Renal cortical epithelial cell (primary cell): ENCODE measurements at places on chromosomes 5 and 9.

- DNase-seq: peak; percentile 9
These were observed 51.2 kb downstream of the MEF2C start for GRCh38 chr5:88831816-88832215.

GRCh38 chr5:175813943-175814630 lies 57.3 kb upstream of the CPLX2 start:
- DNase-seq: no peak

DNA sequence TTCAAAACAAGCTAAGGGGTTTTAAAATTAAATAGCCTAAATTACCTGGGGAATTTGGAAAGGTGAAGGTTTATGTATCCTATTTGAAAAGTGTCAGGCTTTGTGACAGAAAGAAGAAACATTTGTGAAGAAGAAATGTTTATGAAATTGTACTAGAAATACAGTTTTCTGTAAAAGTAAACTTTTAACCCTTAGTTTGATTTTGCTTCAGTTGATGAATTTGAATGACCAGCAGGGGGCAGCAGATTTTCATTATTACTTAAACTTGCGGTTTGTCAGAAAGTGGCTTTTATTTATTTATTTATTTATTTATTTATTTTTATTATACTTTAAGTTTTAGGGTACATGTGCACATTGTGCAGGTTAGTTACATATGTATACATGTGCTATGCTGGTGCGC lies 58.1 kb downstream of the NNT start:
- peak; percentile 21 for DNase-seq

DNA sequence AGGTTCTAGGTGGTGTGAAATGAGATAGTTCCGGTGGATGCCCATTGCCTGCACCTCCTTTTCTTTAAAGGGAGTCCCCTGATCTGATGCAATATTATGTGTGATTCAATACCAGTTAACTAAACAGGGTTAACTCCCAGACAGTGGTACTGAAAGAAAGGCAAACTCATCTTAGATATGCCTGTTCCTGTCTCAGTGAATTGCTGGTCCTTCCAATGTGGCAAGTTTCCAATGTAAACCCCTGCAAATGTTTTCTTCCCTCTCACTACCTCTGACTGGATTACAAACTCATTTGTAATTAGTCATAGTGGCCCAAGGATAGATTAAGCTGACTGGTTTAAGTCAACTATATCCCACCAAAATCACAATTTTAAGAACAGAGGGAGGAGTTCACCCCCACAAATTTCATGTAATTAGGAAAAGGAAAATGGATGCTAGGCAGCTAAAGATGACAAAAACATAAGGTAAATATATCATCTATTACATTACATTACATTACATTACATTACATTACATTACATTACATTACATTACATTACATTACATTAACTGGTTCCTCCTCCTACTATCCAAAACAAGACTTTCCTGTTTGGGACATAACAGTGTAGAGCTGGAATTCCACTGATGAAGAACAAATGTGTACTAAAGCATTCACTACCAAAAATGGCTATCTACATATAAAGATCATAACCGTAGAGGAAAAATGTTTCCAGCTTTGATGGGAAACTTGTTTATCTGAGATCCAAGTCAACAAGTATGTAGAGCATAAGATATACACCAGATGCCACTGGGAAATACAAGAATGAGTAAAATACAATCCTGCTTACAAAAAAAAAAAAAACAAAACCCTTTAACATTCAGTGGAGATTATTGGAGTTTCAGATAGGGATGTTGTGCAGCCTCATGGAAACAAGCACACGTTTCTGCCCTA lies 121.5 kb upstream of the SNX2 start:
- peak; percentile 73 for DNase-seq

DNA sequence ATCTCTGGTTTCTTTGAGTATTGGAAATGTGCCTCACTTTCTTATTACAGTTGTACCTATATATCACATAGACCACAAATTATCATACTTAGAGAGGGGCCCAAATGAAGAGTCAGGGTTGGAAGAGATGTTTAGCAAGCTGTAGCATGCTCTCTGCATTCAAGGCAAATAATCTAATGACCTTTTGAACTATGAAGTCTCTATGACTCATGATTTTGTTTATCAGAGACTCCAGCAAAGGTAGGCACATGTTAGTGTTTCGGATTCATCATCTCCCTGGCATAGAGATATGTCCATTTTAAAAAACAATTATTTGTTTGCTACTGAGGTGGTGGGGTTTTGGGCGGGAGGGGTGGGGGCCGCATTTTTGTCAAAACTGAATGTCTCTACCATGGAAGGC lies 2000.1 kb downstream of the EFNA5 start:
- no peak for DNase-seq

DNA sequence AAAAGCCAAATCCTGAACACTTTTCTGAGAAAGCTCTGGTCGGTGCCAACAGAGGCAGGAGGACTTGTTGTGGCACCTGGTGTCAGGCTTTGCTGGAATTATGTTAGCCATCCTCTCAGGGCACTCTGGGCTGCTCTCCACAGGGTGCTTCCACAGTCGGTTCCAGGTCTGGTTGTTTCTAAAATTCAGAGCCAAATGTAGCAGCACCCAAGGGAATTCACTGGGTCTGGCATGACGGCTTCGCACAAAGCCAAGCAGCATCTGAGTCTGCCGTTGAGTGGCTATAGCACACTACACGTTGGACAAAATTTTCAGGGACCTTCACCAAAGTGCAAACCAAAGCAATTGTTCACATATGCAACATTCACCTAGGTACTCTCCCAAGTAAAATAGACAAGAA lies 110.2 kb downstream of the PJA2 start:
- no peak for DNase-seq

DNA sequence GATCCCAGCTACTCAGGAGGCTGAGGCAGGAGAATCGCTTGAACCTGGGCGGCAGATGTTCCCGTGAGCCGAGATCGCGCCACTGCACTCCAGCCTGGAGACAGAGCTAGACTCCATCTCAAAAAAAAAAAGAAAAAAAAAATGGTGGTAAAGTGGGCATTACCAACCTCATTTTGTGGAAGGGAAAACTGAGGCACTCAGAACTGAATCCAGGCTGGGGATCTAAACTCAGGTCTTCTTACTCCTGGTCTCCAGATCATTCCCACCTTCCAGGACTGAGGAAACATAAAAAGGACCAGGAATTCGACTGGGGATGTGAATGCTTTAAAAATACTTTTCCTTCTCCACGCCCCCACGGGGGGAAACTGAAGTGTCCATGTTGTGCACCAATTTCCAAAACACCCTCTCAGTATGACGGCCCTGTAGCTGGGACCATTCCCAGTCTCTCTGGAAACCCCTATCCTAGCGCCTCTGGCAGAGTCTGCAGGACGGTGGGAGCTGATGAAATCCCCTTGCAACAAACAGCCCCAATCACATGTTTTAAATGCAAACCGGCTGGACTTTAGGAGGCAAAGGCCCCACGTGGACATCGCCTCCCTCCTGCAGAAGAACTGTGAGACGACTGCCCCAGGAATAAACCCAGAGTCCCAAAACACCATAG lies 8.9 kb upstream of the AKNA start:
- no peak for DNase-seq

GRCh38 chr5:112647428-112647827 lies 90.3 kb upstream of the APC start:
- DNase-seq: no peak

- DNase-seq: no peak
These were observed 6.9 kb downstream of the TNFSF15 start for GRCh38 chr9:114798780-114799427.

GRCh38 chr5:125336401-125336800 lies 590.0 kb upstream of the ZNF608 start:
- no peak for DNase-seq

DNA sequence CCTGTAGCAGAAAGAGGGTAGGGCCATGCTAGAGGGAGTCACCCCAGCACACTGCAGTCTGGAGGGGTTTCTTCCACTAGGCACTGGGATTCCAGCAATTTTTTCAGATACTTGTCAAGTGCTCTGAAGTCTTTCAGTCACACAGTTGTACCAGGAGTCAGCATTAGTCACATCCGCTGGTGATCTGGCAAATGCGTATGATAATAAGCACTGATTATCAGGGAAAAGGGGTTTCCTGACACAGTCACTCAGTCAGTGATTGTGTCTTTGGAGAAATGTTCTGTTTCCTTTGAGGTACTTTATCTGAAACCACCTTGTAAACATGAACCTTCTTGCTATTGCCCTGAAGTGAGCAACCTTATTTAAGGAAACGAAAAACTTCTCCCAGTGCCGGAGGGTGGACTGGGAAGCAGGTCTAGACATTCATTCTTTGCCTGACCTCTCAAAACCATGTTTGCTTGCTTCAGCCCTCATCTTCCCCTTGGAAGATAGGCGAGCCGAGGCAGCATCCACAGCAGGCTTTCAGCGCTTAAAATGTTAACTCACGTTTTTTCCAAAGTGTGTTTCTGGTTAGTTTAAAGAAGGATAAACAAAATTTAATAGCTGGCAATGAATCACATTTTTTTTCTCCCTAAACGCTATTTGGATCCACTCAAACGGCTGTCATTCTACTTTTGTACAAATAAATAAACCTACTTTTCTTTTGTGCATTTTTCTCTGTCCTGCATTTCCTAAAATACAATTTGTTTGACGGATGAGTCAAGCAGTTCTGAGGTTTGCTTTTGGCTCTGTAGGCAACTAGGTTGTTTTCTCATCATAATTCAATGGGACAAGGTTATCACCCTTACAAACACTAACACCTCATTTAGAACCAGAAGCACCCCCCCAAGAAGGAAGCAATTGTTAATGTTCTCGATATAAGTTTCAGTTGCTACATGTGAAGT lies 77.7 kb downstream of the FOXD1 start:
- DNase-seq: peak; percentile 98

GRCh38 chr5:67561151-67561932 lies 364.7 kb upstream of the CD180 start:
- no peak for DNase-seq

DNA sequence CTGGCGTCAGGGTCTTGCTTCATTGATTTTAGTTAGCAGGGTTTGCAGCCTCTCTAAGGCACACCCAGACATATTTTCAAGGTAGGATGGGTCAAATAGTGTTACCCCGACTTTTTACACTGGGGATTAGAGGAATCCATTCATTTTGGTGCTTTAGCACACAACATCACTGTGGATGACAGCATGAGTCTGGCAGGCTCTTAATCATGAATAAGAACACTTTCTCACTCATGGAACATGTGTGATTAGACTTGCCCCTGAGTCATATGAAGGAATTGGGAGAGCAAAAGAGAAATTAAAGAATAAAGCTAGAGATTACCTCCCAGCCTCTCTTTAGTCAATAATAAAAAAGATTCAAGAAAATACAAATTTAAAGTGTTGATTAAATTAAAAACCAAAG lies 175.6 kb downstream of the SEMA5A start:
- DNase-seq: no peak

DNA sequence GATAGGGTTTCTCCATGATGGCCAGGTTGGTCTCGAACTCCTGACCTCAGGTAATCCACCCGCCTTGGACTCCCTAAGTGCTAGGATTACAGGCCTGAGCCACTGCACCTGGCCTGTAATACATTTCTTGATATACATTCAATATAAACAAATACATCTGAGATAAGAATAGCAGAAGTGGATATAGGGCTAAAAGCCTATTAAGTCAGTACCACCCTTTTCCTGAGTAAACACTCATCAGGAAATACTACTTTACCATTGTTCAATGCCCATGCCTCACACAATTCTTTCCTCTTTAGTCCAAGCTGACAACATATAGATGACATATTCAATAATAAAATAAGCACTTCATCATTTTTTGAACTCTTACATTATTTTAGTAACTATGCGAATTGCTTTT lies 64.8 kb downstream of the MRPS27 start:
- no peak for DNase-seq

- no peak for DNase-seq
These were observed 384.8 kb downstream of the MAT2B start for GRCh38 chr5:163890261-163890660.

DNA sequence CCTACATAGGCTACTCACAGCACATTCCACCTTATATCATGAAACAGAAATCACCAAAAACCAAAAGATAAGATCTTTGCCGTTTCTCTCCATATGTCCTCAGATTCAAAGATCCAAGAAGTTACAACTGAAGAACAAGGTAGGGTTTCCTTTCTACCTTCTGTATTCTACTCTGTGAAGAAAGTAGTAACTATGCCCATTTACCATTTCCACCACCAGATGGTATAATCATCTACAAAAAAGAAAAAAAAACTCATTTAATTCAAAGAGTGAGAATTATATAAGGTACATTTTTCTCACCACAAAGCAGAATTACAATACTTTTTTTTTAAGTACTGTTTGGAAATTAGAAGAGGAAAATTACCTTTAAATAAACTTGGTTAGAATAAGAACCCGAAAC lies 172.6 kb upstream of the PTGER4 start:
- DNase-seq: no peak

DNA sequence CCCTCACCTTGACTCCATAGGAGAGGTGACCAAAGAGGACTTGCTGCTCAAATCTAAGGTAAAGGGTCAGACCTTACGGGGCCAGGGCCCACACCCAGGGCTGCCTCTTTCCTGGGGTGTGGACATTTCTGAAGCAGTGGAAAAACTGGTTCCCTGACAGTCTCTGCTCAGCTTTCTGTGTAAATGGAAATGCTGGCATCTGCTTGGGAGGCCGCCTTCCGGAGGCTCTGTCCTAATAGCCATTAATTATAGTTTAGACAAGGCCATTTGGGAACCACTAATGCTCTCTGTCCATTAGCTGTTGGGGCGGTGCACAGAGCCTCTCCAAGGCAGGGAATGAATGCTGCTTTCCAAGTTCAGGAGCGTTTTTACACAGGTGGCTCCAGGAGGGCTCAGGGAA lies 17.3 kb downstream of the USP20 start:
- no peak for DNase-seq

- peak; percentile 47 for DNase-seq
These were observed 17.6 kb upstream of the SETX start for GRCh38 chr9:132372177-132373095.

DNA sequence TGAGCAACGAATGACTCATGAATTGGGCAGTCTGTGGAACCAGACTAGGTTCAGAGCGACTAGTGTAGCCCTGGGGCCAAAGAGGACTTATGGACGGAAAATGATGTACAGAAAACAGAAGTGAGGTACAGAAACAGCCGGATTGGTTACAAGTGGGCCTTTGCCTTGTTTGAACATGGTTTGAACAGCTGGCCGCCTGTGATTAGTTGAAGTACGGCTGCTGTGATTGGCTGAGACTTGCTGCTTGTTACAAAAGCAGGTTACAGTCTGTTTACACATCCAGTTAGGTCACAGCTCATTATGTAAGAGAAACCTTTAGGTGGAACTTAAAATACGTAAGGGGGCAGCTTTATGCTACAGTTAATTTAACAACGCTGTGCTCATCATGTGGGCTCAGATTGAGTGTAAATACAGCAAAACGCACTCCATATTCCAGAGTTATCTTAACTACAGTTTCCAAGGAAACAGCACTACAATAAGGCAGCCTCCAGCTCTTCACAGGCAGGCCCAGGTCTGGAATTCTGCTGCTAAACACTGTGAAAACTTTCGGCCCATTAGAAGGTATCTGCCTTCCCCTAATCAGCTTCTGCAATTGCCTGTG lies 6.5 kb downstream of the AMACR start:
- peak; percentile 91 for DNase-seq

DNA sequence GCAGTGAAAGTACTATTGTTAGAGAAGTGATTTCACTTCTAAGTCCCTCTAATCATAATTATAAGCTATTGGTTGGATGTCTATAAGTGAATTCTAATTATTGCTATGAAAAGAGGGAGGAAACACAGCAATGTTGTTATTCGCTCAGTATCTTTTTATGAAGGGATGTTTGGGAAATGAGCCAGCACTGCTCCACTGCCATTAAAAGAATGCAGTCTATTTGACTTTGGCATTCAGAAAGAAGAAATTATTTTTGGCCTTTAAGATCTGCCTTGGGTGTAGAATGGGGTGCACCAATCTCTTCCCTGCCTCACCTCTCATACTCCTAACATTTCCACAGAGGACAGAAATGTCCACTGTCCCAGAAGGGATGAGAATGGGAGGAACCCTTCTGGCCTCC lies 332.0 kb downstream of the SPATA31D1 start:
- DNase-seq: no peak
